ENCODE measurements at places on chromosomes 11 and 22.

- DNase-seq = no peak
Observed at GRCh38 chr11:130523609-130524008, 75.2 kb downstream of the ADAMTS15 start.

DNA sequence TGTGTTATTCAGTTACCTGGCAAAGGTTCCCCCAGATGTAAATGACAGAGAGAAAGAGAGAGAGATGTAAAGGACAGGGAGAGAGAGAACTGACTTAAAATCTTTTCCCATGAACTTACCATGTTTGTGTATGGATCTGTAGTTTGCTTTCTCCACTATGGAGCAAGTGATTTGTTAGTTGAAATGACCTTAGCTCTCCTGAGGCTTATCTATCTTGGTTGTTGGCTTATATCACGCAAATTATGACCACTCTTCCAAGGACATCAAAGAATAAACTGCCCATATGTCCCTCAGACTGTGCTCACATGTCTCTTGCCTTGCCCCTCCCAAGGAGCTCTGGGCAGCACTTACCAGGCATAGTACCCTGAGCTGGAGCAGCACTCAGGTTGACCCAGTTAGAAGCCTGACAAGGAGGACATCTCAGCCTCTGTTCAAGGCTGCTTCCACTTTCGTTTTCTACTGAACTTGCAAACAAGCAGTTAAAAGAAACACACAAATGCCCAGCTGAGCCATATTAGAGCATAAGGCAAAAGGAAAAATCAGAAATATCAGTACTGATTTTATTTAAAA, 95.3 kb upstream of the RCN1 start:
- DNase-seq = no peak

DNA sequence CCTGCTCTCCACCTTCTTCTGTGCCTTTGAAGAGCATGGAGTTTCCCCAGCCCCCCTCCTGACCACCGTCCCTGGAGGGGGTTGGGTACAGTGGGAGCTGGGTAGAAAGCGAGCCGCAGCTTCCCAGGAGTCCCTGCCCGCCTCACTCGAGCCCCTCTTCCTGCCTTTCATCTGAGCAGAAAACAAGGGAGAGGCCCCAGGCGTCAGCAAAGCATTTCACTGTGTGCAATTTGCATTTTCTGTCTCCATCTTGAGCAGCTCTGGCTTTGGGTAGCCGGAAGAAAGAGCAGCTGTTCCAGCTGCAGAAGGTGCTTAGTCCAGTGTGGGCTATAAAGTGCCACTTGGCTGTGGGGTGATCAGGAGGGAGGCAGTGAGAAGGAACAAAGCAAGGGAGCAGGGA, 229.7 kb downstream of the CEP164 start:
- DNase-seq = no peak

DNA sequence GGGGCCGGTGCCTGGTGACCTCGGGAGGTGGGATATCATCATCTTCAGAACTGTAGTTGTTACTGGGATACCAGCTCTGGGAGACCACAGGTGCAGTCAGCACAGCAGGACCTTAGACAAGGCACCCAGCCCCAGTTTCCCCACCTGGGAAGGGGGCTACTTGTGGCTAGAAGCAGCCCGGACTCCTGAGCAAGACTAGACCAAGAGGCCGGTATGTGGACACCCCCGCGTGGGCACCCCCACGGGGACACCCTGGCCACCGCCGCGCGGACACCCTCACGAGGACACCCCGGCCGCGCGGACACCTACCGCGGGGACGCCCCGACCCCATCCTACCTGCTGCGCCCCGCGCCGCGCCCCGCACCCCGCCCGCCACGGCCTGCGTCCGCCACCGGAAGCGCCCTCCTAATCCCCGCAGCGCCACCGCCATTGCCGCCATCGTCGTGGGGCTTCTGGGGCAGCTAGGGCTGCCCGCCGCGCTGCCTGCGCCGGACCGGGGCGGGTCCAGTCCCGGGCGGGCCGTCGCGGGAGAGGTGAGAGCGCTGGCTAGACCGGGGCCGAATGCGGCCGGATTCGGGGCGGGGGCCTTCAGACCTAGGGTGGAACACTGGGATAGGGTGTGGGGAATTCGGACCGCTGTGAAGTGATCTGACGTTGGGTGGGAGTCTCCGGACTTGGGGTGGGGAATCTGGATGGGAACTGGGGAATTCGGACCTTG, at the start of the genes COMT and TXNRD2:
COMT (plus strand) TSS at position 408 of the 718 bp plus-strand sequence. CDS start 20,755 bp downstream, outside the sequence.
TXNRD2 (minus strand) TSS at position 454 of the 718 bp plus-strand sequence; CDS start at position 439, 15 bp downstream.
- no peak for DNase-seq

GRCh38 chr11:66810576-66811185, 32.6 kb upstream of the RCE1 start:
- DNase-seq = no peak

DNA sequence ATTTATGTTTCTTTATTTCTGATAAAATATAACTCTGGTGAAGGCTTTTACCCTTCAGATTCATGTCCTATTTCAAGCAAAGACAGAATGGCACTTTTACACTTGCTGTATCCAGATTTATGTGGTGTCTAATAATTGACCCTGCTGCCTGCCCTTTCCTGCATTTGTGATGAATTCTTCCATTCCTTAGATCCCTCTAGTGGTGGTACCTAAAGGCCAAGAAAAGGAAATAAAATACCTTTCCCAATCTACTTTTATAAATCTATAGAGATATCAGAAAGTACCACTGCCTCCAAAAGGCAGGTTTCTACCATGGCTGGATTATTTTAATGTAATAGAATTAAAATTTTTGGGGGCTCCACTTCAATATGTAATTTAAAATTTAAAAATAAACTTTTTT, 34.2 kb downstream of the CCDC81 start:
- DNase-seq = no peak

GRCh38 chr11:57546869-57547475, 9.6 kb downstream of the SMTNL1 start:
- DNase-seq = no peak

DNA sequence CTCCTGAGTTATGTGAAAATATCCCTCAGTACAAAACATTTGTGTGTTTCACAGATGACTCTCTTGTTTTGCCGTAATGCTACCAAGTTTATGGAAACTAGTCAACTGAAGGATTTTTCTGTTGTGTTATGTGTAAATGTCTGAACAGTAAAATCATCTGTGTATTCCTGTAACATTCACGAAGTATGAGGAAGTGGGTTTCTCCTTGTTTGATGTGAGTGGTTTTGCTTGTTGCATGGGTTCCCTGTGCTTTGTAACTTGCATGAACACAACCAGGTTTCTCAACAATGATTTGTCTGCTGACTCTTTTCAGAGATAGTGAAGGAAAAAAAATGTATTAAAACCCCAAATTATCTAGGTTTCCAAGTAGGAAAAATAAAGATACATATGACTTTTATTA, 138.1 kb downstream of the PGR start:
- DNase-seq = no peak

- no peak for DNase-seq
Observed at GRCh38 chr11:125688632-125689031, 8.0 kb upstream of the ACRV1 start.
